ENCODE measurements at places on chromosomes 16 and 17. TPM values are rescaled to one million over a fixed set of nuclear protein-coding genes. Genes with fewer than 3 reads are reported as not detected.

Gene VMO1
- 0.99 TPM for total RNA-seq

Gene DNAH3
- total RNA-seq = 3.2 TPM

Gene ABCA3
- 34.3 TPM for total RNA-seq

Gene PTGES3L
- total RNA-seq = 1.8 TPM

Gene CDK5R1
- total RNA-seq = 19.6 TPM

Gene NT5M
- total RNA-seq = 4.1 TPM

Gene OR1A2
- not detected for total RNA-seq

Gene CRAMP1
- 16.4 TPM for total RNA-seq

Gene GAN
- total RNA-seq = 39.2 TPM

Gene CCL17
- not detected for total RNA-seq

Gene BCAR1
- total RNA-seq = 36.3 TPM

Gene TBC1D3I
- not detected for total RNA-seq

Gene TRPV3
- total RNA-seq = 2.2 TPM
